CD4-positive, alpha-beta T cell treated with Interleukin-6 at 100 ng/mL for 8 hours (primary cell): ENCODE measurements at places on chromosomes 2 and 18.

DNA sequence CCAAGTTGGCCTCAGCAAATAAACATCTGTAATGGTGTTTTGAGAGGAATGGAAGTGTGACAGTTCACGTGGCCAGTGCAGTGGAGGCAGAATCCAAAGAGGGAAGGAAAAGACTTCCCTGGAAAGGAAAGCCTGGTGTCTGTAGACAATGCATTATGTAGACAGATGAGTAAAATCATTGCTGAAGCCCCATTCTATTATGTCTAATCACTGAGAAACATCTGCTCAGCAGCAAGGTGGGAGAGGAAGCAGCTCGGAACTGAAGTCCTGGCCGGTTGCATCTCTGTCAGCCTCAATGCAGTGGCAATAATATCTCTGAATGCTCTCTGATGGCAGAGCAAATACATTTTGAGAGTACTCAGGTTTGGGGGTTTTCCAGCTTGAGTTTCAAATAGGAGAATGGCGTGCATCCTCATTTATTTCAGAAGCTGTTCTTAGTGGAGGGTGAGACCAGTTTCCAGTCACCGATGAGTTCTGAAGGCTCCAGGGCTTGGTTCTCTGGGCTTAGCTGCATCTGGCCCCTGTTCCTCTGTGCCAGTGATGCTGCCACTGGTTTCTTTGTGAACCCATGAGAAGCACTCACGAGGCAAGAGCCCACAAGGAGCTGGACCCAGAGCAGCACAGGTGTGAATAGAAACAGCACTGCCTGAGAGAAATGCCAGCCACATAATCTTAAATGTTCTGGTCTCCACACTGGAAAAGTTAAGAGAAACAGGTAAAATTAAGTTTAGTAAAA is 63.3 kb downstream of the RPIA start:
- DNase-seq = no peak

DNA sequence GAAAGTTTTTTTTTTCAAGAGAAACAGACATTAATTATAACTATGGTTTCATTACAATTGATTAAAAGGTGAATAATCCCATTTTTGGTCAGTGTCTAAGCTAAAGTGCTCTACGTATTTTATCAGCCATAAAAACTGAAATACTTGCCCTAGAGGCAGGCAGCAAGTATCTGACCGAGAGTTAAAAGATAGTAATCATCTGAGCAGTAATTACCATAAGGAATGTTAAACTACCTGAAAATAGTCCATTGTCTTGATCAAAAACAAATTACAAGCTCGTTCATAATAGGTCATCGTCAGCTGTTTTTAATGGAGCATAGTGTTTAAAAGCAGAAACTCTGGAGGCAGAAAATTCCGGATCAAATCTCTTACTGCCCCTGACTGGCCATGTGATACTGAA is 105.7 kb upstream of the ZEB2 start:
- DNase-seq = no peak

DNA sequence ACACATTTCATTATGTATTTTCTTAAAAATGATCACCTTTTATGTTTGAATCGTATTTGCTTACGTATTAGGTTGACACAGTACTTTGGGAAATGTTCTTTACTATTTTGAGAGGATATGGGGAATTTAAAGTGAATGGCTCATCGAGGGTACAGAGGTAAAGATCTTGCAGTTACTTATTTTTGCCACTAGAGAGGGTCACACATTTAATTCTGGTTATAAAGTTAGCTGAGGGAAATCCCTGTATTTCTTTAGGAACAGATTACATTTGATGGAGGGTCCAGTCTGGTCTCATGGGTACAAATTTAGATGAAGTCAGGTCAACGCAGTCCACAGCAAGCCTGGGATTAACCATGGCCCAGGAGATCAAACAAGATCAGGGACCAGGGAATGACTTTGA is 24.5 kb downstream of the DYNC2LI1 start:
- DNase-seq = no peak

DNA sequence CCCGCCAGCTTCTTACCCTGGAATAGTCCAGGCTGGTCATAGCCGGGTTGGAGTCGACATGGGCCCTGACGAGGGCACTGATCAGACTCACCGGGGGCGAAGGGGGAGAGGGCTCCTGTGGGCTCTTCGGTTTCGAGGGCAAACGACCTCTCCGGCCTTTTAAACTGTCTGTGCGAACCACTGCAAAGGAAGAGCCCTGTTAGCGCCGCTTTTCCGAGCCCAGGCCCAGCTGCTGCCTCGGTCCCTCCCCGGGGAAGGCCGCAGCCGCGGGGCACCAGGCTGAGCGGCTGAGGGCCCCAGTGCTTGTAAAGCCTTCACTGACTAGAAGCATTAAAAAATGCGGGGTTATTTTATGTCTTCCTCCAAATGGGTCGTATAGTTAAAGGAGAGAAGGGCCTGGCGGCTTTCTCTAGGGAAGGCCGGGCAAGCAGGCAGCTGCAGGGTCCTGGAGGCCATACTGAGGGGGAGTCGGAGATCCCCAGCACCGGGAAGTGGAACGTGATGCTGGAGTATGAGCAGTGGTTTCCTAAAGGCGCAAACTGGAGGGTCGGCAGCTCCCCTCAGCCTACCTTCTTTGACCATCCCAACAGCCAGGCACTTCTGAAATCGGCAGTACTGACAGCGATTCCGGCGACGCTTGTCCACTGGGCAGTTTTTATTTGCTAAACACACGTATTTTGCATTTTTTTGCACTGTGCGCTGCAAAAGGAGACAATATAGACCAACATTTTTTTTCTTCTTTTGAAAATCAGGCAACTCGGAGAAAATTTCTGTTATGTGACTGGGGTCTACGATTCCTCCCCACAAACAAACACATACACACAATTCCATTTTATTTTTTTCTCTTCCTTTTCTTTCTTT is 4.5 kb downstream of the NR4A2 start:
- no peak for DNase-seq

DNA sequence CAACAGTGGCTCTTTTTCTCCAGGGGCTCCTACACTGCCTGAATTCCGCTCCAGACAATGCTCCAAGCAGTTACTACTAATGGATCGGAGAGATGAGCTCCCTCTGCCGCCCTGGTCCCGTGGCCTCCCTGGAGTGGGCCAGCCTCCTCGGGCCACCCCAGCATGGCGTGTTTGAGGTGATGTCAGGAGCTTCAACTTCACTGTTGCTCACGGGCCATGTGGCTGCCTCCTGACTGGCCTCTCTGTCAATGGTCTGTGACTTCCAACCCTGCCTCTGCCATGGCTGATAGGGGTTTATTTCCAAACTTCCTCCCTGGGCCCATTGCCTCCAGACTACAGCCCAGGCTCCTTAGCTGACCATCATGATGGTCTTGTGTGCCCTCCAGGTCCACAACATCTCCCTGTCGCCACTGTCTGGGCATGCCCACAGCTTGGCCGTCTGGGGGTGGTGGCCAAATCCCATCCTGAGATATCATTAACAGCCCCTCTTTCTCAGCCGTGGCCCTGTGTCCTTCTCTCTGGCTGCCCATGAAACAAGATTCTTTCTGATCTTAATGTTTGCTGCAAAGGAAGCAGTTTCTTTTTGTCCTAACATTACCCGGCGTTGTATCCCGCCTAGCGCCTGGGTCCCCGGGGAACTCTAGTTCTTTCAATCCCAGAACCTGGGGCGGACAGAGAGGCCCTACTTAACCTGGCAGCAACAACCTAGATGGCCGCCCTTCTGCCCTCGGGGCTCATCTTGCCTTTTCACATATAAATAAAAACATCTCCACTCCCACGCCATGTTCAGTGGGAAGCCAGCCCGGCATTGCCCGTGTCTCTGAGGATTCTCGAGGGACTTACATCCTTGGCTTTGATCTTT is 38.1 kb downstream of the ATOH8 start:
- DNase-seq = no peak

DNA sequence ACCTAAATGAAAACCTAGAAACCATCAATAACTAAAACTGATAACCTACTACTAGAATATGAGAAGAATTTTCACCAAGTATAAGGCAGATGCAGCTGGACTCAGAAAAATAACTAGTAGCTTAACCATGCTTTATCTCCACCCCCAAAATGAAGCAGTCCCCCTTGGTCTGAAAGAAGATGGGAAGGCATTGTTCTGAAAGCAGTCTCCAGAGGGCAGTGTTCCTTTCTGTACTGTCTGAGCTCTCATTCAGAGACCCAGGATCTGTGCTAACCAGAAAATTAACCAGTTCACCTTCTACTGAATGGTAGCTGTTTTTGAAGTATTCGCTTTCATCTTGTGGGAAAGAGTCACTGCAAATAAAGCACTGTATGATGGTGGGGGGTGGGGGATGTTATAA is 273.0 kb downstream of the PDE11A start:
- DNase-seq = no peak
